ENCODE measurements at places on chromosomes 5 and 9.

DNA sequence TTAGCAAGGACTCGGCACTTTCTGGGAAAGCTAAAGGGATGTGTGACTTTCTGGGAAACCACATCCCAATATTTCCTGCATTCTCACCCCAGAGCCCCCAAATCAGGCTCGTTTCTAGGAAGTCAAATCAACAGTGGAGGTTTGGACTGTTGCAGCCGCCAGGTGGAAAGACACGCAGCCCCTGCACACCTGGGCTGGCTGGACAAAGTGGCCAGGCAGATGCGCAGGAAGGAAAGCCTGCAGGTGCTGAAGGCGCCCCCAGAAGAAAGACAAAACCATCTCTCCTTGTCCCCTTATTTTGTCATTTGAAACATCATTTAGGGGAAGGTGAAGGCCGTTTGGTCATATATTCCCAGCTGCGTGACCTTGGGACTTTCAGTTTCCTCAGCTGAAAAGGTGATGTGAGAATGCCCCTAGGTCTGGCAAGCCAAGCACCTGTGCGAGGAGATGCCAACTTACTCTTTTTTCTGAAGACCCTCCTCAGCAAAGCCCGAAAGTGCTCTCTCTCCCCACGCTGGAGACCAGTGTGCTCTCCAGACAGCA is 97.9 kb upstream of the CPEB4 start:
- no peak for DNase-seq

DNA sequence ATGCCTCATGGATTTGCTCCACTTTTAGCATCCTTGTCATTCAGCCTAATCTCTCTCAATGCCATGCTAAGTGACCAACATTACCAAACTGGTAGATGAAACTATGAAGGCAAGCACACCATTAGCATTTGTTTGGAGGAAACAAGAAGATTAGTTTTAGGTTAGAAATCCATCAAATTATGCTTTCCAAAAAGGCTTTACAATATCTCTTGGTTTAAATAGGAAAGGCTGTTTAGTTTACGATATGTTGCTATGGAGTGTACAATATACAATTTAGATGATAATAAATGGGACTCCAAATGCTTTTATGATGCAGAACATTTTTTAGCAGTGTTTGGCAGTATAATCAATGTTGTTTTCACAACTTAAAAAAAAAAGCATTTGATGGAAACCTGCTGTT is 47.8 kb upstream of the CTXN3 start:
- no peak for DNase-seq

DNA sequence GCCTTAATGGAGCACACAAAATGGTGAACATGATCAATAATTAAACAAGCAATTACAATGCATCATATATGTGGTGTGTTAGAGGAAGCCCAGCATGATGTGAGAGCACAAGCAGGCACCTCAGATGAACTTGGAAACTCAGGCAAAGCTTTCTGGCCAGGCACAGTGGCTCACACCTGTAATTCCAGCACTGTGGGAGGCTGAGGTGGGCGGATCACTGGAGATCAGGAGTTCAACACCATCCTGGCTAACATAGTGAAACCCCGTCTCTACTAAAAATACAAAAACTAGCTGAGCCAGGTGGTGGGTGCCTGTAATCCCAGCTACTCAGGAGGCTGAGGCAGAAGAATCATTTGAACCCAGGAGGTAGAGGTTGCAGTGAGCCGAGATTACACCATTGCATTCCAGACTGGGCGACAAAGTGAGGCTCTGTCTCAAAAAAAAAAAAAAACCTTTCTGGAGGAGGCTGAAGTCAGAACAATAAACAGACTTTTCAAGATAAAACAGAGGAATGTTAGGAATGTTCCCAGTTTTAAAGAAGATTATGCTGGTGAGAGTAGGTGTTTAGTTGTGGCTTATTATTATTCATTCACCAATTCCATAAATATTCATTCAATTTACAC is 159.4 kb downstream of the CEMIP2 start:
- DNase-seq: no peak

DNA sequence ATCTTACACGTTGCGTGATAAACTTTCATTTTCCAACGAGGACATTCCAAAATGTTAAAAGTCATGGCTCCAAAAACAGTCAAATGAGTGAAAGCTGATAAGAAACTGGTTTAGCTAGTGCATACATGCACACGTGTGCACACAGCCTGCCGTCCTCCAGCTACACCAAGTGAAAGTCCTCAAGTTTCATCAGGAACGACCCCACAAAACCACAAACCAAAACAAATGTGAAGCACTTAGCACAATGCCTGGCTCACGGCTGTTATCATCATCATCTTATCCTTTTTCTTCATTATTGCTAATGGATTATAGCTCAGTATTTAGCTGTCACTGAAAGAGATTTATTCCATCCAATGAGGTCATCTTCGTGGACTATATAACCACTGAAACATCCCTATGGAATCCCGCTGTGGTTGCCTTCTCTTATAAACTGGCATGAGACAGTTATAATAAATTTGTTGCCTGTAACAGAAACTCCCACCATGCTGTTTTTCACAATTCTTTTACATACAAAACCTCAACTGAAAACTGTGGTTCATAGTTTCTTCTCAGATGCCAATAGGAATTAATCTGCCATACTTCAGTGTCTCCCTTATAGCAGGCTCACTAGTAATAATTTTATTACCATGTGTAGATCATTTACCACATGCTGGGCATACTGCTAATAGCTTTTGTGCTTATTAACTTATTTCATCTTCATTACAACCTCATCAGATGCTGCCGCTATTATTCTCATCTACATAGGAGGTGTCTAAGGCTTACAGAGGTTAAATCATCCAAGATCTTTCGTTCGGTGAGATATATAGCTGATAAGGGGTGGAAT is 56.1 kb downstream of the SAXO1 start:
- no peak for DNase-seq

GRCh38 chr5:158874792-158875191 is 224.9 kb downstream of the EBF1 start:
- DNase-seq: peak; percentile 43

DNA sequence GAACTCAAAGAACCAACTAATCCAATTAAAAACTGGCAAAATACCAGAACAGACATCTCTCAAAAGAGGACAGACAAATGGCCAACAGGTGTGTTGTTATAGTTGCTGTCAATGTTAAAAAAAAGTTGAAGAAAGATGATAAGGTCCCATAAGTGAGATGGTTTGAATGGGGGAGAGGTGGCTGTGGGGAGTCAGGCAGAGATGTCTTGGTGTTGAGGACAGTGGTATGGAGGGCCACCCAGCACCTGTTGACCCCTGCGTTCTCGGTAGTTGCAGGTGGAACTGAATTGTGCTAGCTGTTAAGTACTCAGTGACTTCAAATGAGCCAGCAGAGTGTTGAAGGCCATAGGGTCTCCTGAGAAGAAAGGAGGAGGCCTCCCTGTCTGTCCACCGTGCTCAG is 55.9 kb upstream of the PITX1 start:
- no peak for DNase-seq

GRCh38 chr9:111914749-111915424 is 18.3 kb downstream of the UGCG start:
- DNase-seq: peak; percentile 56

DNA sequence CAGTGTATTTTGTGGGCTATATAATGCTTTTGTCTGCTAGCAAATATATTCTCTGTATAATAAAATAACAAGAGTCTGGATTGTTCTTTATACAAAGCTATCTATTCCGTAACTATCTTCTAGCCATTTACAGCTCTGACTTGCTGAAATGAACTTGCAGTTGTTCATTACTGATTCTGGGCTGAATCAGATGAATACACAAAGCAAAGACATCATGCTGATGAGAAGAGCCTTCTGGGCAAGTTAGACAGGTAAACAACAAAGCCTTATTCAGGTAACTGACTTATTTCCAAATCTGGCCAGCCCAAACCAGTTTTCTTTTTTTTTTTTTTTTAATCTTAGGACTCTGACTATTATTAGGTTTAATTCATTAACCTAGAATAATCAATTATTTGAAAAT is 255.5 kb downstream of the KIAA0825 start:
- DNase-seq: no peak

- no peak for DNase-seq
Measured at GRCh38 chr9:71079451-71079850, 42.0 kb downstream of the TRPM3 start.

GRCh38 chr5:61055434-61056006 is 106.7 kb downstream of the SMIM15 start:
- peak; percentile 38 for DNase-seq

DNA sequence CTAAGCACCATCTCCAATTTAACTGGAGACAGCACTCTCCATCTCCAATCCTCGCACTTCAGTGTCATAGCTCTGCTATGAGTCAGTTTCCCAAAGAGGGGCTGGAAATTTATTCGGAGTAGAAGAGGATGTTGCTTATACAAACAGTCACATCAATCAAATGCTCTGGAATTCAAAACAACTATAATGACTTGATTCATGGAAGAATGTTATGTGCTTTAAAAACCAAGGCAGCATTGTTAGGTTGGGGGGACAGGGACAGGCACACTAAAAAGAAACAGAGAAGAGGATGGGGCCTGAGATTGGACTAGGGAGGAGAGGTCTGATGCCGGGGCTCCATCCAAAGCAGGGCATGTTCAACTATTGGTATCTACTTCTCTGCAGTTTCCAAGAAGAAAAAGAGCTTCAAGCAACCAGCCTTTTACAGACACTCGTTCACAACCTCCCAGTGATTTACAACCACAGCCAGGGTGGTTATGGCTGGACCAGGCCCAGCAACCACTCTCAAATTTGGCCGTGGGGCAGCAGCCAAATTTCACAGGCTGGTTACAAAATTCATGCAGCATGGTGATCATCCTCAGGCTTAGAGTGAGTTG is 117.5 kb upstream of the ZNF366 start:
- DNase-seq: no peak

- no peak for DNase-seq
Measured at GRCh38 chr5:96660971-96661854, 963 bp upstream of the CAST start.

- DNase-seq: no peak
Measured at GRCh38 chr9:95116808-95117204, 200.7 kb downstream of the FANCC start.

DNA sequence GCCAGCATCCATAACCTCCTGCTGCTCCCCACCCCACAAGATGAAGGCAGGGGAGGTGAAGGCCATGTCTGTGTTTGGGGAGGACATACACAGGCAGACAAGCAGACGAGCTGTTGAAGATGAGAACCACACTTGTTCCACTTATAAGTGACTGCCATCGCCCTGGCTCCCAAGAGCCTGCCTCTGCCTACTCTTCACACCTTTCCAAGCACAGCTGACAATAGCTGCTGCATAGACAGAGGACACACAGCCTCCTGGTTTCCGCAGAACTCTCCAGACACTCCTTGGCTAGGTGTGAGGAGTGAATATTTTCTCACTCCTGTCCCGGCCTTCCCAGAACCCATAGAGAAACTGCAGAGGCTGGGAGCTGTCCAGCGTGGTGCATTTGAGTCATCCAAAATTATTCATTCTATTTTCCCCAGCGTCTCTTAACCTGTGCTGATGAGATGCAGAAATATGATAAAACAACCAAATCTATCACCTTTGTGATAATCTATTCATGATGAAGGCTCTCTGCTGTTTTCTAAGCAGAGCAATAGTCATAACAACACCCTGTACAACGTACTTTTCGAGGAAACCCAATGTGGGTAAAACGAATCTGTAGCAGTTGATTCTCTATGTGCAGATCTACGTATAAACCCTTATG is 24.7 kb downstream of the KLF9 start:
- no peak for DNase-seq

DNA sequence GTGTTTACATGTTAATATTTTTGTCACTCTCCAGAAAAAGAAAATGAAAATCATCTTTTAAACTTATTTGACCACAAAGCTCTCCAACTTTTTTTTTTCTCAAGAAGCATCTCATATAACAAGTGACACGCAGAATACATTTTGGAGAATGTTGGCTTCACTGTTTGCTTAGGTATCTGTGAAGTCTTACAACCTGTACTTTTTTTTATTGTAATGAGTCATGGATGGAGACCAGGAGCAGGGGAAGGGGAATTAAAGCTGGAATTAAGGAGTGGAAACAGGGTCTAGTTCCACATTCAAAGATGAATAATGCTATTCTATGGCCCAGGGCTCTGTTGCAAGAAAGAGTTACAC is 211.9 kb downstream of the MAN2A1 start:
- no peak for DNase-seq

- no peak for DNase-seq
Measured at GRCh38 chr5:54194318-54194717, 116.1 kb downstream of the ARL15 start.

GRCh38 chr5:88298425-88298824 is 29.8 kb upstream of the TMEM161B start:
- DNase-seq: no peak

GRCh38 chr5:157431544-157432200 is 28.3 kb upstream of the NIPAL4 start:
- DNase-seq: peak; percentile 45

DNA sequence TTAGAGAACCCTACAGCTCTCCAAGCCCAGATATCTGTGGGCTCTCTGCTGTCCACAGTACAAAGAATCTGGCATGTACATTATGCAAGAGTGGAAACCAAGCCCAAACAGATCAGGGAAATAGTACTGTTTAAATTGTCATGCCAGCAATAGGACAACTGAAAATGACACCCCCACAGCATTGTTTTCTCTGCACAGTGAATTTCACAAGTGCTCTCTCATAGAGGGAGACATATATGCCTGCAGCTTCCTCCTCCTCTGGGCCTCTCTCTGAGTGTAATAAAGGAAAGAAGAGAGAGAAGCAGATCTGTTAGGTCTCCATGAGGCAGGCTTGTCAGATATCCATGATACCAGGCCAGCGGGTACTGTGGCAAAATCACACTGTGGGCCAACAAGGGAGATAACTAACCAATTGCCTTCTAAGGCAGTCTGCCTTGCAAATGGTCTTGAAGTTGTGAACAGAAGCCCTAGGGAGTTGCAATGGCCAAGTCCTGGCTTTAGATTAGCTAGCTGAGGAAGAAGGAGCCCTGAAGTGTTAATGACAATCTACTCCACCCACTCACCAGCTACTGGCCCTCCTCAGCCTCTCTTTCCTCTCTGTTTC is 54.4 kb upstream of the JMY start:
- no peak for DNase-seq

DNA sequence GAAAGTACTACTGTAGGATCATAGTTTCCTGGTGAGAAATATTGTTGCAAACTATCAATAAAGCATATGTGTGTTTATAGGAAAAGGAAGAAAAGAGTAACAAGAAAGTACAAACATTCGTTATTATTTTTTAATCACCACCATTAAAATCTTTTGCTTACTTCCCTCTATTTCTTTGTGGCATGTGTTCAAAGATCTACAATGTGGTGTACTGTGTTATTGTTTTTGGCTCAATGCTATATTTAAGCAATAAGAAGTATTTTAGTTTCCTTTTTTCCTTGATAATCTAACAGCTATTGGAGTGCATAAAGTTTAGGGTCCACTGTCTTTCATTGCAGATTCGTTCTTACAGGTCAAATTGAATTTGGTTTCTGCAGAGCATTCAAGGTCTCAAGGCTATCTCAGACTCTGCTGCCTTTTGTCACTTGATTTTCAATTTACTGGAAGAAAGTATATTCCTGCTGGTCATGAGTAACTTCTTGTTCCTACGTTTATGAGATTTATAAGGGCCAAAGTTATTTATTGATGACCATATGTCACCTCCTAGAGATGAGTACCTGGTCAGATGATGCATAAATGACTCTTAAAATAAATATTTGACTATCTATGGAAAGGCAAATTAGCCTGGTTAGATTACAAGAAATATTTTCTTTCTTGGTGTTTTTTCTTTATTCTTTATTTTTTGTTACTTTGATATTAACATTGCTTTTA is 323.0 kb downstream of the TMEM167A start:
- DNase-seq: no peak

- no peak for DNase-seq
Measured at GRCh38 chr5:95743232-95743631, 12.1 kb downstream of the RHOBTB3 start.

- DNase-seq: no peak
Measured at GRCh38 chr5:113663879-113664541, 150.5 kb downstream of the YTHDC2 start.
